Peyer's patch (tissue), 4 donors: ENCODE measurements at places on chromosomes 7 and 10. TPM values are rescaled to one million over a fixed set of nuclear protein-coding genes. Genes with fewer than 3 reads are reported as not detected.

DNA sequence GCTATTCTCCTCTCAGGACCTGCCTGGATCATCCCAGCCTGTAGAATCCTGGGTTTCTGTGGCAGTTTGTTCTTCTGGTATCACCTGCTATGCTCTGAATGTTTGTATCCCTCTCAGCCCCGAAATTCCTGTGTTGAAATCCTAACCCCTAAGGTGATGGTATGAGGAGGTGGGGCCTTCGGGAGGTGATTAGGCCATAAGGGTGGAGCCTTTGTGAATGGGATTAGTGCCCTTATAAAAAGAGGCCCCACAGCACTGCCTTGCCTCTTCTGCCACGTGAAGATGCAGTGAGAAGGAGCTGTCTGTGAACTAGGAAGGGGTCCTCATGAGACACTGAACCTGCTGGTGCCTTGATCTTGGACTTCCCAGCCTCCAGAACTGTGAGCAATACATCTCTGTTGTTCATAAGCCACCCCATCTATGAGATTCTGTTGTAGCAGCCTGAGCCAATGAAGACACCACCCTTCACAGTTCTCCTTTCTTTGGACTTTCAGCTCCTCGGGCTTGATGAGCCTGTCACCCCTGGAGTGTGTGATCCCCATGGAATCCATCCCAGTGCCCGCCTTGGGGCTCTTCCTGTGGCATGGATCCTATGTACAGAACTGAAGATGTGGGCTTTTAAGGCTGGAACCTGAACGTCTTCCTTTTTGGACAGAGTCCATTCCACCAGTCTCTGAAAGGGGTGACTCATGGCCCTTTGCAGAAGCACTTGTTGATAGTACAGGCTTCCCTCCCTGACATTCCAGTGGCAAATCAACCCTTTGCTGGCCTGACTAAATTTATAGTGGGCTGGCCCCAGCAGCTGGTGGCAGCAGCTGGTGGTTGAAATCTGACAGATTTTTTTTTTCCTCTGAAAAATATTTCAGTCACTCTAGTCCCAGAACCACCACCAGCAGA lies 138.0 kb downstream of the TACC2 start:
- no peak for DNase-seq

GRCh38 chr7:149175150-149175549 lies 20.2 kb upstream of the ZNF282 start:
- DNase-seq = no peak

GRCh38 chr7:113824117-113824823 lies 94.5 kb downstream of the PPP1R3A start:
- no peak for DNase-seq

DNA sequence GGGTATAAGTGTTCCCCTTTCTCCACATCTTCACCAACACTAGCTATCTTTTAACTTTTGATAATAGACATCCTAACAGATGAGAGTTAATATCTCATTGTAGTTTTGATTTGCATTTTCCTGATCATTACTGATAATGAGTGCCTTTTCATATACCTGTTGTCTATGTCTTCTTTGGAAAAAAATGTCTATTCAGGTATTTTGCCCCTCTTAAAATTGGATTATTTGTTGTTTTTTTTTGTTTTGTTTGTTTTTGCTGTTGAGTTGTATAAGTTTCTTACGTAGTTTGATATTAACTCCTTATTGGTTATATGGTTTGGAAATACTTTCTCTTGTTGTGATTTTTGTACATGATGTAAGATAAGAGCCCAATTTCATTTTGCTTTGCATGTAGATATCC lies 214.7 kb downstream of the MALRD1 start:
- DNase-seq = no peak

Gene ATRNL1
- 27.2 TPM for total RNA-seq
